ENCODE measurements at places on chromosomes 1 and 21.

GRCh38 chr1:69090170-69090569 is 477.6 kb upstream of the LRRC7 start:
- DNase-seq: no peak

DNA sequence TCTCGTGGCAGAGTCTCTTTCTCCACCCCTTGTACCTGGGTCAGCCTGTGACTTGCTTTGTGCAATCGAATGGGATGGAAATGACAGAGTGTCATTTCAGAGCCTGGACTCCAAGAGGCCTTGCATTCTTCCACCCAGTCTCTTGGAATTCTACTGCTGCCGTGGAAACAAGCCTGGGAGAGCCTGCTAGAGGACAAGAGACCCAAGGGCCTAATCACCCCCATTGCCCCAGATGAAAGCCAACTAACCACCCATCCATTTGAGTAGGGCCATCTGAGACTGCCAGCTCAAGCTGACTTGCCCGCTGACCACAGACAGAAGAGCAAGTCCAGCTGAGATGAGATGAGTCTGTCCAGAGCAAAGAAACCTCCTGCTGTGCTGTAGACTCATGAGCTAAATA is 201.6 kb downstream of the PTPRU start:
- DNase-seq: no peak

- DNase-seq: no peak
These were observed 12.9 kb upstream of the CTBS start for GRCh38 chr1:84587099-84587498.

GRCh38 chr1:25477448-25478034 is 46.8 kb downstream of the MACO1 start:
- DNase-seq: no peak

GRCh38 chr1:3082571-3083516 is 13.8 kb downstream of the PRDM16 start:
- DNase-seq: no peak

Data from Right ventricle myocardium inferior (tissue), 1 donor.